ENCODE measurements at places on chromosomes 7 and 10. TPM values are rescaled to one million over a fixed set of nuclear protein-coding genes. Genes with fewer than 3 reads are reported as not detected.

Gene CD36
- 561 TPM for total RNA-seq

Gene ABCC2
- total RNA-seq = 0.98 TPM

Gene TMEM229A
- total RNA-seq = 3.8 TPM

Gene FAM53B
- 11.0 TPM for total RNA-seq

Gene PPP1R3A
- not detected for total RNA-seq

Gene KCNIP2
- total RNA-seq = 1.2 TPM

Gene HMX3
- total RNA-seq = not detected

Gene ABI1
- total RNA-seq = 18.6 TPM

Gene FKBP6
- not detected for total RNA-seq

Gene GNG11
- total RNA-seq = 56.9 TPM

Gene SLC13A4
- total RNA-seq = 3.3 TPM

Gene CYP26C1
- total RNA-seq = 0.09 TPM
